ENCODE measurements at places on chromosomes 5 and 9.
A peak's percentile ranks its signal among the peaks of the same experiment; 100 is the strongest.

- DNase-seq = no peak
Observed at GRCh38 chr9:99720455-99721050, 101.1 kb upstream of the NR4A3 start.

DNA sequence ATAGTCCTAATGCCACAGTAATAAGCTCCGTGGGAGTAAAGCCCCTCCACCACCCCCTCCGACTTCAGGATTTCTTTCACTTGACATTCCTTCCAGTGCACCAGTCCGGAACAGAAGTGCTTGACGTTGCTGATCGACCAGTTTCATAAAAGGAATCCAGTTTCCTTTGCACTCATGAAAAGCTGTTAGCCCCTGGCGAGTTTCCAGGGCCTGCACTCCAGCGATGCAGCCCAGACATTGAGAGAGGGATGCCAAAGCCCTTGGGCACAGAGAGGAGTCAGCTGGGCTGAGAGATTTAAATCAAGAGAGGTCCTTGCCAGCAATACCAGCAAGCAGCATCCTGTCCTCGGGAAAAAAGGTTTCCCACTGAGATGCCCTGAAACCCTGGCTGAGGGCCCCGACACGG lies 170.1 kb downstream of the GABBR2 start:
- DNase-seq = peak; percentile 61

- no peak for DNase-seq
Observed at GRCh38 chr5:40405996-40406740, 273.5 kb upstream of the PTGER4 start.

DNA sequence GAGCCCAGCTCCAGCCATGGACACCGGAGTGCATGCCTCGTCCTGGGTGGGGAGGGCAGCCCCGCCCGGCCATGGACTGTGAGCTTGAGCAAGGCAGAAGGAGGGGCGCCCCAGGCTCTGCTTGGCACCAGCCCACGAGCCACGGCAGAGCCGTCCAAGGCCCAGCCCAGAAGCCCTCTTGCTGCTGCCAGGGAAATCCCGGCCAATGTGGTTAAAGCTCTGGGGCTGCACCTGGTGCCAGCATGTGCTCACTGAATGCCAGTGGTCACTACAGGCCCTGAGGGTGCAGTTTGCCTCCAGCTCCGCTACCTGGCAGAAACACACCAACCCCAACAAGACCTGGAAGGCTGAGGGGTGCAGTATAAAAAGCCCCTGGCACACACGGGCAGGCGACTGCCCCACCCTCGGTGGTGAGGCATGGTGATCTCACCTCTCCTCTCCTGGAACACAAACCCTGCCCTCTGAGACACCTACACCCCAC lies 11.8 kb downstream of the BRD3 start:
- no peak for DNase-seq

DNA sequence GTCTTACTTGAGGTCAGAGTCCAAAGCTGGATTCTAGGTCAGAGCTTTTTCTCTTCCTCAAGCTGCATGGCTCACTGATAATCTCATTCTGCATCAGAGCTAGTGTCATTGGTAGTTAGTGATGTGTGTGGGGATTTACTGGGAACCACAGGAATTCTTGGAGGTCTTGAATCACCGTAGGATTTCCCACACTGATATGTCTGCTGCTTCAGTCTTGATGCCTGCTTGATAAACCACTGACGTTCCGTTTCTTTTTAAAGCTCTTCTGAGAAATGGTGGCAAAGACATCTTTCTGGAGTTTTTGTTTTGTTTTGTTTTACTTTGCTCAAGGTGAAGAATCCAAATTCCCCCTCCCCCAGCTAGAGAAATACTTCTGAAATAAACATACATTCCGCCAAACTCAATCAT lies 1.2 kb upstream of the GARIN3 start:
- no peak for DNase-seq

DNA sequence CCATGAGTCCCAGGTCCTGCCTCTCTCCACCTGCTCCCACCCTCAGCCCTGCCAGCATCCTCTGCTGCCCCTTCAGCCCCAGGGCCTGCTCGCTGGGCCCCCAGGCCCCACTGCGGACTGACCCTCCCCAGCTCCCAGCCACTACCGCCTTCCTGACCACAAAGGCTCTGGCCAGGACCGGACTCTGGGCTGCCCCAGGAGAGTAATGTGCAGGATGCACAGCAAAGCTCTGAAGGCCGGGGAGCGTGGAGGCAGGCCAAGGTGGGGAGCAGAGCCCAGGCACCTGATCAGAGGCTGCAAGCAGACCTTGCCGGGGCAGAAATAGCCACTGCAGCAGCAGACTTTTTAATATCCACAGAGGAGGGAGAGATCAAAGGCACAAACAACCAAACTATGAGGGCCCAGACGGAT lies 27.9 kb downstream of the IPPK start:
- no peak for DNase-seq

DNA sequence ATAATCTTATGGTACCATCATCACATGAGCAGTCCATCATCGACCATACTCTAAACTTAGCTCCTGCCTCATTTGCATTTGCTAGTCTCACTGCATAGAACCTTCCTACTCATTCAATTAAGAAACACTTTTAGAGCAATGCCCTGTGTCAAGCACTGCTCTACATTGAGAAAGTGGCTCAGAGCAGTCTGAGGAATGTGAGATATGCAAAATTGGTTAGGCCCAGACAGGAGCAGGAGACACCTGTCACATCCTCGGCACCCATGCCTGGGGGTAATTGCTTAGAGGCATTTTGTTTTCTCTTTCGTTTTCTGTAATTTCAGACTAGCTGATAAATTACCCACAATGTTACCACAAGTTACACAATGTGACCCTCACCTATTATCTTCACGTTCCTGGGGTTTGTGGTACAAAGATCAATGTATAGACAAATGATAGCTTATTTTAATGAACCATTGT lies 4.9 kb upstream of the RARS1 start:
- no peak for DNase-seq

DNA sequence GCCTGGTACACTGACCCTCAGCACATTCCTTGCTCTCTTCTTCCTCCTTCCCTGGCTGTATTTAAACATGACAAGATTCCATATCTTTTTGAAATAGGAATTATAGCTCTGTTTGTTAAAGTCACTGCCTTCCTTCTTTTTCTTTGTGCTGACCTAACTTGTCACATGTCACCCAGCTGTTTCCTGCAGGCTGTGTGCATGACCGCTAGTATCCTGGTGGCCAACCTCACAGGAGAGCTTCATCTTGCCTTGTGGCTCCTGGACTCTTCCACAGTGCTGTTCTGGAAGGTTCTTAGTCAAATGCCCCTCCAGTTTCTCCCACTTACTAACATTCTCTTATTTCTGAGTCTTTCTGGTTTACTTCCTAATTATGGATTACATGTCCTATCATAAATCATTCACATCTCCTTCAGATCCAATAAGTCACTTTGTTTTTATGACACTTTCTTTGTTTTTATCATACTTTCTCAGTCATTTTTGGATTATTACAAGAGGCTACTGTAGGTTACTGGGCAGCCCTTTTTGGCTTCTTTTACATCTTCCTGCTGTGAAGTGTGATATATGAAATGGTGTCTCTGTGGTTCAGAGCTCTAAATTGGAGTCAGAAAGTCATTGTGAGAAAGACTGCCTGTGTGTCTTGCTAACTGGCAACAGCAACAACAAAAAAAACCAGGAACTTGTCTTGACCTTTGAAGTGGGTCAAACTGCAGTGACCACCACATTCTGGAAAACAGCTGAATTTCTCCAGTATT lies 463.6 kb upstream of the DAP start:
- DNase-seq = peak; percentile 20

DNA sequence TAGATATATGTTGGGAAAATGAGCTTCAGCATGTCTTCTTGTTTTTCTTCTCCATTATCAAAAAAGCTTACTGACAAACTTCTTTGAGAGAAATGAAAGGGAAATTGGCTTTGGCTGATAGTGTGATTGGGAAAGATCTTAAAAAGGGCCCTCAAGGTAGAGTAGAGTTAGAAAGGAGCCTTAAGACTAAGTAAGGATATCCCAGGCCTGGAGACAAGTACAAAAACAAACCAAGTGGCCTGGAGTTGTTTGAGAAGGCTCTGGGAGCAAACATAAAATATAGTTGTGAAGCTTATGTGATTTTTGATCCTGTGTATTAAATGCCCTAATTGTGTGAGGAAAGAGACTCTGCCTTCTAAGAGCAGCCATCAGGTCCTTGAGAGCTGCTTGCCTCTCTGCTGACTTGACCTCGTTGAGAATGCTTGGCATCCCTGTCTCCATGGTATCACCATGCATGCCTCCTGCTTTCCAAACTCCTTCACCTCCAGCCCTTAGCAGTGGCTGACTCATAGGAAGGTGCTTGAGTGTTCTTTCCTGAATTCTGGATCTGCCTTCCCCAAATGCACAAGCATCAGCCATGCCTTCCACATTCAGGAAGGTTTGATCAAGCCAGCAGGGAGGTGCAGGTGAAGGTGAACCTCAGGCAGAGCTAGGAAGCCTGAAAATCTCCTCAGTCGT lies 78.9 kb downstream of the SMARCA2 start:
- peak; percentile 1 for DNase-seq

DNA sequence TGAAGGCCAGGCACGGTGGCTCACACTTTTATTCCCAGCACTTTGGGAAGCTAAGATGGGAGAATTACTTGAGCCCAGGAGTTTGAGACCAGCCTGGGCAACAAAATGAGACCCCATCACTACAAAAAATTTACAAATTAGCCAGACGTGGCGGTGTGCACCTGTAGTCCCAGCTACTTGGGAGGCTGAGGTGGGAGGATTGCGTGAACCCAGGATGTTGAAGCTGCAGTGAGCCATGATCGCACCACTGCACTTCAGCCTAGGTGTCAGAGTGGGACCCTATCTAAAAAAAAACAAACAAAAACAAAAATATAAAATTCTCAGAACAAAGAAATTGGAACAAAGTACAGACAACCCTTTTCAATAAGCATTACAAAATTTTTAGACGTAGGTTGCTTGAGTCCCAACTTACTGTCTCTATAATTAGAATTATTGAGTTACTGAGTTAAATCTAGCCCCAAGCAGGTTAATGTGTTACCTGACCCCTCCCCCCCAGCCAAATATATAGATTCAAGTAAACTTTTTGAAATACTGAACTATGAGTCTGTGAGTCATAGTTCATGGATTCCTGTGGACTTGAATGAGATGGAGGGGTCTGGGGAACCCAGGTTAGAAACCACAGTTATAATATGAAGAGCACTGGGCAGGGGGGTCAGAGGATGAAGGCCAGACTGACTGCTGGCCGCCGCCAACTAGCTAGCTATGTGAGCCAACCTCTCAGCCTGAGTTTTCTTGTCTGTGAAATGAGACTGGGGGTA lies 173.1 kb downstream of the AOPEP start:
- DNase-seq = no peak

DNA sequence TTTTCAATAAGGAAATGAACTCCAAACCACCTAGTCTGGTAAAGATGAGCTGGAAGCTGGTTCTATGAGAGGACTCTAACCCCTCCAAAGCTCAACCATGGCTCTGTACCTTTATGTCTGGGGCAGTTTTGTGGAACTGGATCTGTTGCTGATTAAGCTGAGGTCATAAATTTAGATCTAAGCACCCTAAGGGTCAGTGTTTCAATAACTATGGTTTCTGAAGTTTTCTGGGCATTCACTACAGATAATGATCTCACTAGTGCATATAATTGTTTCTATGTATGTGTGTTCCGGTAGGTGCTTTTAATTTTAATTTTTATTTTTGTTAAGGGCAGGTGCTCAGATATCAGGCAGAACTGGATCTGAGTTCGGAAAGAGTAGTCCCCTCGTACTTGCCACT lies 258.7 kb upstream of the PANK3 start:
- DNase-seq = no peak

- DNase-seq = no peak
Observed at GRCh38 chr5:121151534-121151933, 687.4 kb downstream of the PRR16 start.

DNA sequence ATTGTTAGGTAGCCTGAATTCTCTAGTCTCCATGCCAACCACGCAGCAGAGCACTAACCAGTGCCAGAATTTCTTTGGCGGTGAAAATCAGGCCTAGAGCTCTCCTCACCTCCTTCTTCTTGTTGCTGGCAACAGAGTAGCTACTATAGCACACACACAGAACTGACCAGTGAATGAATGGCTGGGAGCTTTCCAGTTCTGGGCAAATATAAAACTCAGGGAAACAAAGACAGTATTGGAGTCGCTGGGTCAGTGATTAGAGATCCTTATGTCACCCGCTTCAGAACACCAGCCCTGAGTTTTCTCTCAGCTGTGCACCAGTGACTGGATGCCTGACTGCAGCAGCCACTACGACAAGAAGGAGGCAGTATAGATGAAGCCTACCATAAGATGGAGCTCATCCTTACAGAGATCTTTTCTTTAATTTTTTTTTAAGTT lies 26.9 kb upstream of the FEM1C start:
- DNase-seq = no peak

GRCh38 chr5:105639068-105639467 lies 2031.7 kb downstream of the EFNA5 start:
- no peak for DNase-seq

DNA sequence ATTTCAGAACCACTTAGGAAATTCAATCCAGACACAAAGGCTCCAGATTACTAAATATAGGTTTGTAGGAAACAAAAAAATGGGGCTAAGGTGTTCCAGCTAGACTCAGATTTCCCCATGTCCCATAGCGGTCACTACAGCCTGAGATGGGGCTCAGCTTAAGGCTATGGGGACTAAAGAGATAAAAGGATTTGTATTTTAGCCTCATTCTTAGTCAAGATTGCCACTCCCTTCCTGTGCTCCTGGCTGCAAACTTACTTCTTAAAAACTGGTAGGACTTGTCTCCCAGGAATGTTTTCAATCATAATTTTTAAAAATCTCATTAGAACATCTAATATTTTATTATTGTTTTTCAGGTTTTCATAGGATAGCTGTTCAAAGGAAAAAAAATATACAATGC lies 253.8 kb upstream of the DAB2 start:
- no peak for DNase-seq

DNA sequence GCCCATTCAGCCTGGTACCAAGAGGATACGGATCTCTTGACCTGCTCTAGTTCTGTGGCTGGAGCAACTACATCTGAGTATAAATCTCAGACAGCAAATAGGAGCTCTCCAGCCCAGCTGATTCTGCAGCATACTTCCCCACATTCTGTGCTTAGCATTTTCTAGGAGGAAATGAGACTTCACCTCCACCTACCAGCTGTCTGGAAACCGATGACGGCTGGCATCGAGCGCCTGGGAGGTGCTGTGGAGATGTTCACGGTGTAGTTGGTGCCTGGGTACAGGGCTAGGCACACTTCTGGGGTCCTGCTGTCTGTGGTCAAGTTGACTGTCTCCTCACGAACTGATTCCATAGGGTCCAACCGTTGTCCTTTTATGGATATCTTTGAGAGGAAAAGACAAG lies 63.6 kb downstream of the SUSD1 start:
- DNase-seq = no peak

- DNase-seq = no peak
Observed at GRCh38 chr9:137820161-137820855, 57.3 kb upstream of the CACNA1B start.
